AG10803 (cell line): ENCODE measurements at places on chromosomes 5 and 9.

- DNase-seq = no peak
These were observed 57.7 kb downstream of the NREP start for GRCh38 chr5:111699324-111699723.

DNA sequence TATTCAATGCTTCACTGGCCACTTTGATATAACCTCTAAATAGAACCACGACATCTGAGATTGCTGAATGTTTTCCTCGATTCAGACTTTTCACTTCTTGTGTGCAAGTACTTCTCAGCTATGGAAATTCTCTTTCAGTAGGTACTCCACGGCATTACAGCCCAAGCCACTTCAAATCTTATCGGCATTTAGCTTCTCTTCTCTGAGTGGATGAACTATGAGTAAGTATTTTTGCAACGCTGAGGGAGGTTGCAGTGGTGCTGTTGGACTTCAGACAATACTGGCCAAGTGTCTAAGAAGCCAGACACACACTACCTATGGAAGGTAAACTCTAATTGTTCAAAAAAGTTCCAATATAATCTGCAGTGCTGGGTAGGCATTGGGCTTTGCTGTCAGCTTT lies 60.1 kb downstream of the FBN2 start:
- DNase-seq = no peak

GRCh38 chr5:134029156-134029555 lies 24.4 kb upstream of the VDAC1 start:
- DNase-seq = peak; percentile 99

GRCh38 chr9:87498046-87498810 lies 561 bp downstream of the DAPK1 start:
- DNase-seq = no peak

- DNase-seq = peak; percentile 36
These were observed 490.9 kb downstream of the NFIB start for GRCh38 chr9:13823026-13823425.

DNA sequence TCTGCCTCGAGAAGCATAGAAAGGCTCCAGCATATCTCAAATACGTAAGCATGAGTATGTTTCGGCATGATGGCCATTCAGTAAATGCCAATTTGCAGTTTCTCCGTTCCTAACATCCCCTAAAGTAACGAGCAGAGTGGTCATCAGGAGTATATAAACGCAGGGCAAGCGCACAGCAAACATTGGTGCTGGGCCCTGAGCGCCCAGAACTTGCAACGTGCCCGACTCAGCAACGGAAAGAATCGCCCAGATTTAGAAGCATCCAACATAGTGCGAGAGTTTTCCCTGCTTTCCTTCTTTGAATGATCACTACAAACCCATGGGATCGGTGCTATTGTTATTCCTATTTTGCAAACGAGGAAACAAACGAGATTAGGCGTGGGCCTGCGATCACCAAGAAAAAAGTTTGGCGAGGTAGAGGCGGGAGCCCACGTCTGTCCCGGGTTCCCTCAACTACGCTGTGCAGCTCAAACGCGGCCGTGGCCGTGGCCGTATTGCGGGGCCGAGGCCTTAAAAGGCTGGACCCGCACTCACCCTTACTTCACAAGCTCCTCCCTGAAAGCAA lies 505 bp downstream of the RPS14 start:
- DNase-seq = no peak

DNA sequence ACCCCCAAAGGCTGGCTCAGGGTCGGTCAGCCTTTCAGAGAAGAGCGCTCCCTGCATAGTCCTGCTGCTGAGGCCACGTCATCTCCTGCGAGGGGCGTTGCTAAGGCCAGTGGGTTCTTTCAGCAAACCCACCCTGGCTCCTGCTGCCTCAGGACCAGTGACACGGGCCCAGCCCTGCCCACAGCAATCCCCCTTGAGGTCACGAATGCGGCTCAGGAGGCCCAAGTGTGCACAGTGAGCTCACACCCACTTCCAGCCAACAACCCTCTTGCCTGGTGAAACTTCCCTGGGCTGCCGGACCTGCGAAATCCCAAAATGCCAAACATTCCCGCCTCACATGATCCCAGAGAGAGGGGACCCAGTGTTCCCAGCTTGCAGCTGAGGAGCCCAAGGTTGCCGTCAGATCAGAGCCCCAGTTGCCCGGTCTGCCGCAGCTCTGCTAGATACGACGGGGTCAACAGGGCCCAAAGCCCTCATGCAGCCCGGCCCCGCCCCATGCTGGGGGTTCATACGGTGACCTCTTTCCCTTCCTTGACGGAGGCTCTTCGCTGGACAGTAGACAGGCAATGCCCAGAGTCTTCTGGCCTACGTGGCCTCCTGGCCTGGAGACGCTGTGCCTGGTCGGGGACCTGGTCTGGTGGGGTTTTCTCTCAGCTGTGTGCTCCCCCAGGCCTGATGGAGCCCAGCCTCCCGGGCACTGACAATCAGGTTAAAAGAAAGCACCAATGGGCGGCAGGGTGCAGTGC lies 116.4 kb upstream of the COL5A1 start:
- no peak for DNase-seq

- DNase-seq = no peak
These were observed 340.3 kb downstream of the KCTD16 start for GRCh38 chr5:144510845-144511579.

DNA sequence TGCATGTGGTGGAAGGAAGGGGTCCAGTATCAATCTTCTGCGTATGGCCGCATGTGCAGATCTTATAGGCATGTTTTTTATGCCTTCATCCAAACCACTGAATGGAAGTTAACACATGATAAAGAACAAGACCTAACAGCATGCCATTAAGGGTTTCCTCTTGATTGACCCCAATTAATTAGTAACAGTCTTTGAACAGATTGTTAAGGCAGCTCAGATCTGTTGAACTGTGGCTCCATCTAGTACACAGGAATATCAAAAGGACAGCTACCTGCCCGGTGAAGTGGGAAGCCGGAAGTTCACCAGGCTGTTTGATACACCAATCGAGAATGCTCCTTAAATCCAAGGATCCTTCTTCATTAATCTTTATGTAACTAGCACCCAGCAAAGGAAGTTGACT lies 159.9 kb upstream of the ADAMTS16 start:
- DNase-seq = no peak

- no peak for DNase-seq
These were observed 15.6 kb downstream of the GFRA3 start for GRCh38 chr5:138258704-138259292.

DNA sequence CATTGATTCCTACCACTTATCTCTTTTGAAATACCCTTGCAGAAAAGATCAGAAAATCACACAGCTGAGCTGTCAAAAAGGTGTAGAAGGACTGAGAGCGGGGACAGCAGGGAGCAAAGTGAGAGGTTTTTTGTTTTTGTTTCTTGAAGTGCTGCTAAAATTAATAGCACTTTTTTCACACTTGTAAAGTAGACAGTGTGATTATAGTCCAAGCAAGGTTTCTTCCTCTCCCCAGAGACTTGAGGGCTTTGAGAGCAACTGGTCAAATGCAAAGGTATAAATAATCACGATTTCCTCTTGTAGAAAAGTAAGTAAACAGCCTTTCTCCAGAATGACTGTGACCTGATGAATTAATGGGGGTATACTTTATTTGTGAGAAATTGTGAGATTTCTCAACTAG lies 326.9 kb downstream of the ZNF608 start:
- no peak for DNase-seq

- no peak for DNase-seq
These were observed 31.3 kb upstream of the SLC36A2 start for GRCh38 chr5:151378616-151379015.

- DNase-seq = peak; percentile 52
These were observed 47.5 kb downstream of the COL27A1 start for GRCh38 chr9:114202849-114203248.

DNA sequence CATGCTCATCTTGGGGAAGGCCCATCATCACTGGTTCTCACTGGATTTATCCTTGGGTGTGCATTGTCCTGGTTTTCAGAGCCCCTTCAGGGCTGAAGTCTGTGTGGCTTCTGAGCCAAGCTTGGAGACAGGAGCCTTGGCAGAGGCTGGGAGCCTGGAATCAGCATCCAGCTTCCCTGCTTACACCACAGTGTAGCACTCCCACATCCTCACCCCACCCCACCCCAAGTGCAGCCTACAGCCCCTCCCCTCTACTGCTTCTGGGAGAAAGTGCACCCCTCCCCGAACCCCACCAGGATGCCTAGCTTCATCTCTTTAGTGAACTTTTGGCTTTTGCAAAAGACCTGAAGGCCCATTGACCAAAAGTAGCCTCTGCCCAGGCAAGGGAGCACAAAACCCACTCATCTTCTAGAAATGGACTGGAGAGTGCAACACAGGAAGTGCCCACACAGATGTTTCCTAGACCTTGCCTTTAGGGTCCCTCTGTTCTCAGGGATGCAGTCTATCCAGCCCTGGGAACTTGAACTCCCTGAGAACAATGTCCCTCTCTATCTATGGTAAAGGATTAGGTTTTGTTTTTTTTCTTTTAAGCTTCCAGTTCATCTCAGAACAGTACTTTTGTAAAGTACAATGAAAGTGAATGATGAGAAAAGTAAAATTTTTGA lies 189.7 kb downstream of the PALM2AKAP2 start:
- no peak for DNase-seq

DNA sequence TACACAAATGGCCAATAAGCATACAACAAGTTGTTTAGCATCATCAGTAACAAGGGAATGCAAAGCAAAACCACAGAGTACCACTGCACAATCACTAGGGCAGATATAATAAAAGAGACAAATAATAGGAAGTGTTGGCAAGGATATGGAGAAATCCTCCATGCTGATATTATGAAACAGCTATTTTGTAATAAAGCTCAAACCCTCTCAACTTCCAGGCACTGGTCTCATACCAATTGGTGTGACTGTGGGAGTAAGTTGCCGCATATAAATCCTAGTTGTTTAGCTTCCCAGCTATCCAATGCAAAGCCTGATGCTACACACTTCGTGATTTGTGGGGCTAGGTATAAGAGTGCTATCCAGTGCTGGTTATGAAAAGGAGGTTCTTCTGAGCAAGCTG lies 88.6 kb downstream of the SMIM23 start:
- DNase-seq = peak; percentile 79

DNA sequence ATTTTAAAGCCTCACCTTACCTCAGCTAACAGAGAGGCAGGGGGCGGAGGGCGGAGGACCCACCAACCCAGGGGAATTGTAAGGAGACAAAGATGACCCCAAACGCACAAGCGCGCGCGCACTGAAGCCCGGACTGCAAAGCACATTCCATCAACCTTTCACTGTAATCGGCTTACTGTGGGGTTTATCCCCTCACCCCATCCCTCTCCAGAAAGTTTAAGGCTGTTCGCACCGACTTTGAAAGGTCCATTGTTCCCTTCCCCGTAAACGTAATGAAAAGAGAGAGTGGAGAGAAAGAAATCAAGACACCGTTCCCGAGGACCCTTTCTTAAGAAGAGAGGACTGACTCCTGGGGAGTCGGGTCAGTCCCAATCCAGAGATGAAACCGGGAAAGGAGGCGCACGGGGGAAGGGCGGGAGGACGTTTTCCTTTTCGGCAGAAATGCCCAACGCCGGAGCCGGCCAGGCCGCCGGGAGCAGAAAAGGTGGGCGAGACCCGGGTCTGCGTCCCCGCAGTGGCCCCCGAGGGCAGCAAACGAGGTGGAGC lies 464 bp downstream of the CEMIP2 start:
- DNase-seq = no peak

DNA sequence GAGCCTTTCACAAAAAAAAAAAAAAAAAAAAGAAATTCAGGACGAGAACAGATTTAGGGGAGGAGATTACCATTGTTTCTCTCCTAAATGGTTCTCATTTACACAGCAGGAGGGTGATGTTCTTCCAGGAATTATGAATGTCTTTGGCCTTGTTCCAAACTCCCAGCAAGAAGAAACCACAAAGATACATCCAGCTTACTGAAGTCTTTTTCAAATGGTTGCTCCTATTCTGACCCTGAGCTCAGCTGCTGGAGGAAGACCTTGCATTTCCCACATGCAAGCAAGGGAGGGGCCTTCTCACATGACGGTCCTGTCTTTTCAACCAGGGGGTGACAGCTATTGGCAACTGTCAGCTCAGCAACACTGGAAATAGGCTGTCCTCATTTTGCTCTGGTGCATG lies 203.0 kb upstream of the VLDLR start:
- peak; percentile 64 for DNase-seq

DNA sequence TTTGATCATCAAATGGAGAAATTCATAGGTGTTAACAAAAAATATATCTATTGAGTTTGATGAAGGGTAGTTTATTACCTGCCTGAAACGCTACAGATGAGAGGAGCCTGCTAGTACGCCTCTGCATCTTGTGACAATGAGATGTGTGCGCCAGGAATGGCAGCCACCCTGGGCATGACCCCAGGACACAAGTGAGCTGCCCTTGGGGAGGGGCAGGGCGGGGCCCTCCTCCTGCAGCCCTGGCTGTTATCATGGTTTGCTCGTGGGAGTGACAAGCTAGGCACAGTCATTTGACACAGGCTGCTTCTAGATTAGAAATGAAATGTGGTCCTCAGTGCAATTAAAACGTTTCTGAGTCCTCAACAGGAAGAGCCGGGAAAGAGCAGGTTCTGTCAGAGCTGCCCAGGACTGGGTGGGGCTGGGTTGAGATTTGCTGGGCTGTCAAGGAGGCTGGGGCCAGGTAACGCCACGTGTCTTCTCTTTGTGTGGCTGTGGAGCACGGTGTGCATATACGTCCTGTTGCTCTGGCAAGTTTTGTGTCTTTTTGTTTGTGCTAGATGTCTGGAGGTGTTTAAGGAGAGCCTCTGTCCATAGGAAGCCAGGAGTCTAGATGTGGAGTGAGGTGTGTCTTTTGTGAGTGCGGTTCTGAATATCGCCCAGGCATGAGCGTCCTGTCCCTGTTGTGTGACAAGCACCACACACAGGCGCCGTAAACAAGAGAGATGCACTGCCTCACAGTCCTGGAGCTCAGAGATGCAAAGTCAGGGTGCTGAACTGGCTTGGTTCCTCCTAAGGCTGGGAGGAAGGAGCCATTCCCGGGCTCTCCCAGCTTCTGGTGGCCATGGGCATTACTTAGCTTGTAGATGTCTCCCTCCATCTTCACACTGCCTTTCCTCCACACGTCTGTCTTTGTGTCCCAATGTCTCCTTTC lies 129.0 kb upstream of the IRX4 start:
- DNase-seq = no peak

- no peak for DNase-seq
These were observed 120.6 kb downstream of the PIK3R1 start for GRCh38 chr5:68336200-68336599.

DNA sequence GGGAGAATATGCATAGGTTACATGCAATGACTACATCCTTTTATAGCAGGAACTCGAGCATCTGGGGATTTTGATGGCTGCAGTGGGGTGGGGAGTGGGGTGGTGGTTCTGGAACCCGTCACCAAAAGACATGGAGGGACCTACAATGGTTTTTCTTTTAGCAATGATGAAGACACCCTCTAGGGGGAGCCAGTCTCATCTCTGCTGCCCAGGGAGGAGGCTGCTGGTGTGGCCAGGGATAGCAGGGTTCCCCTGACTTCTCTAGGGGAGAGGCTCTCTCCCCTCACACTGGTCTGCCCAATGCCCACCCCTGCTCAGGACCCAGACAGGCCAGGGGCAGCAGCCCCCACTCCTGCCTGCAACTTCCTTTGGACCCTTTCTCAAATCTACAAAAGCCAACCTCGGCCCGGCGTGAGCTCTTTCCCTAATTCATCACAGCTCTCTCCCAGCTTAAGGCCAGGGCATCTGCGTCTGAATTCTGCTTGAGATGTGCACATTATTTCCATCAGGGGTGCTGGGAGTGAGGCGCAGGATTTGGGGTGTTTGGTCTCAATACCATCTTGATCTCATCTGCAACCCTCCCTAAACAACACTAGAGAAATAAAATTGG lies 73.6 kb upstream of the RETREG1 start:
- DNase-seq = peak; percentile 40

GRCh38 chr9:93869863-93870262 lies 85.3 kb downstream of the BARX1 start:
- DNase-seq = no peak

- DNase-seq = peak; percentile 54
These were observed 103.6 kb downstream of the MACIR start for GRCh38 chr5:103362211-103362610.
